ENCODE measurements at places on chromosomes 2 and 18.

- DNase-seq = no peak
These were observed 59.9 kb upstream of the POU3F3 start for GRCh38 chr2:104793966-104794365.

DNA sequence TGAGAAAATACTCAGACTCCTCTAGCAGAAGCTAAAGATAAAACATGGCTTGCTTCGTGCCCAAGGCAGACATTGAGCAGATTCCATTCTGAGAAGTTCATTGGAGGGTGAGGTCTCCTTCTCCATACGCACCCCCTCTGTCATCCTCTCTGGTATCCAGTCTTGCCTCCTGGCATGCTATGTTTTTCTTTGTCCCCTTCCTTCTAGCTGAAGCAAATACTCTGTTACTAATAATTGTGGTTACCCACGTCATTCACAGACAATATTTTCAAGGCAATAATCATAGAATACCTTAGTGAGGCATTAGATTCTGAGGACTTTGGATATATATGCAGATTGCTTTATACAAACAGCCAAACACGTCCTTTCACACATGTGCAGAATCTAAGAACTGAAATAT lies 66.2 kb upstream of the KLF7 start:
- no peak for DNase-seq

- no peak for DNase-seq
These were observed 110.2 kb upstream of the ITGB6 start for GRCh38 chr2:160310118-160310828.

- no peak for DNase-seq
These were observed 90.5 kb downstream of the PMS1 start for GRCh38 chr2:189874586-189875320.

All from epithelial cell of prostate (primary cell).